HFFc6 (cell line): ENCODE measurements at places on chromosomes 16 and 17. TPM values are rescaled to one million over a fixed set of nuclear protein-coding genes. Genes with fewer than 3 reads are reported as not detected.

Gene KCNJ2
- total RNA-seq = 0.23 and 0.42 TPM in 2 replicates

Gene ZFP90
- 13.5 to 14.6 TPM (median 13.9 TPM) in 3 replicates for total RNA-seq

Gene LRRC46
- 0.41 to 0.53 TPM (median 0.51 TPM) in 3 replicates for total RNA-seq

Gene INCA1
- 0.66 to 1.1 TPM (median 0.68 TPM) in 3 replicates for total RNA-seq

Gene ASIC2
- total RNA-seq = not detected in 3 replicates

Gene HASPIN
- 4.5 to 8.9 TPM (median 8.0 TPM) in 3 replicates for total RNA-seq

Gene CEP95
- total RNA-seq = 11.1 to 12.7 TPM (median 12.3 TPM) in 3 replicates

Gene DNAAF8
- 1.1 to 1.8 TPM (median 1.1 TPM) in 3 replicates for total RNA-seq

Gene ABI3
- total RNA-seq = 0.11 to 0.15 TPM in 2 of 3 replicates, not detected in the other

Gene CHAD
- total RNA-seq = not detected in 3 replicates

Gene CFAP119
- total RNA-seq = 5.5 TPM in 2 replicates

Gene CHD3
- 91.9 to 109 TPM (median 95.5 TPM) in 3 replicates for total RNA-seq

Gene HSD17B1
- total RNA-seq = 1.1 and 1.9 TPM in 2 replicates

Gene TNP2
- not detected in 3 replicates for total RNA-seq

Gene DEXI
- total RNA-seq = 43.7 to 44.2 TPM (median 43.9 TPM) in 3 replicates

Gene ZG16
- not detected in 3 replicates for total RNA-seq

Gene RTN4RL1
- 0.33 to 0.60 TPM (median 0.47 TPM) in 3 replicates for total RNA-seq

Gene PLXDC1
- total RNA-seq = 0.40 to 2.2 TPM (median 0.87 TPM) in 3 replicates

GRCh38 chr16:68387301-68387700, 61.0 kb downstream of the SMPD3 start:
- H3K36me3 ChIP-seq = no peaks in the 10 kb centered on the region
- no peaks in the 10 kb centered on the region; the same call in 1 of the 2 replicates for H3K4me1 ChIP-seq
- H3K27me3 ChIP-seq = peaks cover 14% of the 10 kb centered on the region
- no peak overlapping the region for H3K4me3 ChIP-seq

DNA sequence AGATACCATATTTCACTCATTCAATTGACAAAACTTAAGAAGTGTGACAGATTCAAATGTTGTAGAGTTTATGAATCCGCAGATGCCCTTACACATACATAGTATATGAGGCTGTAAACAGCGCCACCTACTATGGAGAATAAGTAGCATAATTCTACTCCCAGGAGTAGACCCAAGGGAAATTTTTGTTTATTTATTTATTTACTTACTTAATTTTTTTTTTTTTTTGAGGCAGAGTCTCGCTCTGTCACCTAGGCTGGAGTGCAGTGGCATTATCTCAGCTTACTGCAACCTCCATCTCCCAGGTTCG, 35.5 kb downstream of the GAN start:
- no peak for DNase-seq
- peaks cover 7% of the 10 kb centered on the region for H3K4me1 ChIP-seq
- H3K36me3 ChIP-seq = peaks cover 41% of the 10 kb centered on the region

DNA sequence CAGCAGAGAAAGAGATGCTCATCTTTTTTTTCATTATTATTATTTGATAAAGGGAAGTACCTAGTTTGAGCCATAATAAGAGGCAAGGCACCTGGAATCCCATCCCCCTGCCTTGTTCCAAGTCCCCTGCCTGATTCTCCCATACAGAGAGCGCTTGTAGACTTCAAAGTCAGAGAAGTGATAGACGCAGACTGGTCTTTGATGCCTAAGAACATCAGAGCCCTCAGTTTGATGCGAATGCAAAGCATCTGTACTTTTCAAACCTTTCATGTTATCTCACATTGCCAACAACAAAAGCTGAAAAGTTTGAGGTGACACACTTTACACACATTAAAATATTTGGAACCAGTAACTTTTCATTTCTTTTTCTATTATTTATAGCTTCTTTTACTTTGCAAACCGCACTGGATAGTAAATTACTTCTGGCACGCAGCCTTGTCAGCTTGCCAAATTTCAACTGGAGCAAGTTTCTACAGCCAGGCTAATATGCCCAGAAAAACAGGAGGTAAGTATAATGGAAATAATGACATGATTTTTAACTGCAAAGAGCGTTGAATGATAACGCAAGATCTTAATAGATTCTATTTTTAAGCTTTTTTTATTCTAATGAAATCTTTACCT, 5.9 kb upstream of the UTP6 start:
- peaks cover 5% of the 10 kb centered on the region; the same call in 1 of the 2 replicates for H3K4me1 ChIP-seq
- peak; percentile 32 for DNase-seq
- H3K27me3 ChIP-seq = peaks cover 7% of the 10 kb centered on the region
- H3K4me3 ChIP-seq = no peak overlapping the region

DNA sequence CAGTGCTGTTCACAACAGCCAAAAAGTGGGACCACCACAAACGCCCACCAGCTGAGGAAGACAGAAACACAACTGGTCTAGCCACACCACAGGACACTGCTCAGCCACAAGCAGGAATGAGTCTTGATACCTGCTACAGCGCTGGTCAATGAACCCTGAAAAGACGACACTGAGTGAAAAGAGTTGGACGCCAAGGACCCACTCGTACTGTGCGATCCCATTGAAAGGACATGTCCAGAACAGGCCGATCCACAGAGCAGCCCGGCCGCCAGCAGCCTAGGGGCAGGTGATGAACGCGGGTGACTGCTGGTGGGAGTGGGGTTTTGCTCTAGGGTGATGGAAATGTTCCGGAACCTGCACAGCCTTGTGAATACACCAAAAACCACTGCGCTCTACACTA, 10.6 kb upstream of the SLC38A8 start:
- H3K27ac ChIP-seq = no peak overlapping the region
- no peak for DNase-seq
- no peaks in the 10 kb centered on the region for H3K27me3 ChIP-seq
- H3K36me3 ChIP-seq = peaks cover 28% of the 10 kb centered on the region; the same call in 1 of the 2 replicates

- H3K36me3 ChIP-seq = peaks cover 40% of the 10 kb centered on the region
- DNase-seq = no peak
- H3K27me3 ChIP-seq = peaks cover 26% of the 10 kb centered on the region
- no peak overlapping the region for H3K4me3 ChIP-seq
Measured at GRCh38 chr16:8847145-8847544, 21.7 kb downstream of the CARHSP1 start.

DNA sequence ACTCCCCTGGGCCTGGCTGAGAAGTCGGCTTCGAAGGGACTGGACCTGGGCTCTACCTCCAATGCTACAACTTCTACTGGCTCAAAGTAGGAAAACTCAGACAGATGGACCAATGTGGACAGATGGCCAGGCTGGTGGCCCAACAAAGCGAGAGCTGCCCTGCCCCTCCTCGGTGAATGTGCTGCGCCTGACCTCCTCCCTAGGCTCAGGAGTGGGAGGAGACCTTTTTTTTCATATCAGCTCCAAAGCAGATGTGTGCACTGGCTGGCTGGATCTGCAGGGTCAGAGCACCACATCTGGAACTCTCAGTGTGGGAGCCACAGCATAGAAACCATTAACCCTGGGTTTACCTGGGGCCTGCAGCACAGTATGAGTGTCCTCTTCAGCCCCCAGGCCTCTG, 20.8 kb downstream of the ATP6V0D1 start:
- H3K4me3 ChIP-seq = no peak overlapping the region
- no peak for DNase-seq
- H3K27me3 ChIP-seq = no peaks in the 10 kb centered on the region; the same call in 1 of the 2 replicates
- no peaks in the 10 kb centered on the region; the same call in 1 of the 2 replicates for H3K36me3 ChIP-seq
- no peak overlapping the region; the same call in 1 of the 2 replicates for H3K27ac ChIP-seq

DNA sequence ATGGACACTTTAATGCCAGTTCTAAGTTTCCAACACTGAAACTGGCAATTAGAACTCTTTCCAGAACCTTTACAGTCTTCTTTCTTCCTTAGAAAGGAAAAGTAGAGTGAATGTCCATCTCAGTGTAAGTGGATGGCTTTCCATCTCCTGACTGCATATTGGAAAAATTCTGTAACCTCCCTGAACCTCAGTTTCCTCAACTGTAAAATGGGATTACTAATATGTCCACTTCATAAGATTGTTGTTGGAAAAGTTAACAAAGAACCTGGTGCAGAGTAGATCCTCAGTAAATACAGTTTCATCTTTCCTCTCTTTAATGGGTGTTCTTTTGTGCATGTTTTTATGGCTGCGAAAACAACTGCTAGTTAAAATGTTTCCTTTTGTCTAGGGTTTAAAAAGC, 2.6 kb downstream of the TMEM98 start:
- H3K27ac ChIP-seq = no peak overlapping the region
- H3K4me3 ChIP-seq = no peak overlapping the region
- H3K4me1 ChIP-seq = peaks cover 11% of the 10 kb centered on the region; the same call in 1 of the 2 replicates
- no peak for DNase-seq

GRCh38 chr17:41060052-41060604, at the start of gene KRTAP2-3:
Gene KRTAP2-3 (minus strand): TSS chr17:41060114. CDS start chr17:41060050, 64 bp downstream.
- peaks cover 8% of the 10 kb centered on the region for H3K36me3 ChIP-seq
- H3K4me3 ChIP-seq = peak within 1 kb of the TSS; percentile 75
- peaks cover 93% of the 10 kb centered on the region for H3K4me1 ChIP-seq
- peak within 1 kb of the TSS; percentile 93 for H3K27ac ChIP-seq
- peaks cover 4% of the 10 kb centered on the region for H3K27me3 ChIP-seq

GRCh38 chr16:48955837-48956236, 325.8 kb downstream of the CBLN1 start:
- peaks cover 3% of the 10 kb centered on the region; the same call in 1 of the 2 replicates for H3K27me3 ChIP-seq
- no peak overlapping the region for H3K4me3 ChIP-seq
- H3K27ac ChIP-seq = no peak overlapping the region
- DNase-seq = no peak

GRCh38 chr16:62539657-62540056, 503.4 kb upstream of the CDH8 start:
- no peaks in the 10 kb centered on the region for H3K27me3 ChIP-seq
- H3K36me3 ChIP-seq = no peaks in the 10 kb centered on the region
- no peak for DNase-seq

- DNase-seq = no peak
- peaks cover 58% of the 10 kb centered on the region for H3K4me1 ChIP-seq
- peak overlapping the region; percentile 59 for H3K27ac ChIP-seq
- H3K27me3 ChIP-seq = peaks cover 2% of the 10 kb centered on the region; the same call in 1 of the 2 replicates
Measured at GRCh38 chr17:58335779-58336455, 7.3 kb upstream of the TSPOAP1 start.

GRCh38 chr16:81608523-81609209, 164.1 kb downstream of the CMIP start:
- peaks cover 5% of the 10 kb centered on the region; the same call in 1 of the 2 replicates for H3K36me3 ChIP-seq
- peak; percentile 74 for DNase-seq
- H3K27ac ChIP-seq = peak overlapping the region; percentile 80
- H3K27me3 ChIP-seq = peaks cover 4% of the 10 kb centered on the region
- H3K4me3 ChIP-seq = peak overlapping the region; percentile 31
- peaks cover 57% of the 10 kb centered on the region for H3K4me1 ChIP-seq

- H3K4me3 ChIP-seq = no peak overlapping the region
- H3K27ac ChIP-seq = no peak overlapping the region
- peaks cover 19% of the 10 kb centered on the region for H3K27me3 ChIP-seq
- H3K4me1 ChIP-seq = no peaks in the 10 kb centered on the region
Measured at GRCh38 chr17:45849536-45849990, 4.9 kb downstream of the SPPL2C start.

GRCh38 chr17:44217738-44218343, 1.6 kb downstream of the UBTF start:
- H3K4me3 ChIP-seq = peak overlapping the region; percentile 81
- peaks cover 30% of the 10 kb centered on the region for H3K4me1 ChIP-seq
- H3K27me3 ChIP-seq = peaks cover 9% of the 10 kb centered on the region
- peaks cover 32% of the 10 kb centered on the region for H3K36me3 ChIP-seq

DNA sequence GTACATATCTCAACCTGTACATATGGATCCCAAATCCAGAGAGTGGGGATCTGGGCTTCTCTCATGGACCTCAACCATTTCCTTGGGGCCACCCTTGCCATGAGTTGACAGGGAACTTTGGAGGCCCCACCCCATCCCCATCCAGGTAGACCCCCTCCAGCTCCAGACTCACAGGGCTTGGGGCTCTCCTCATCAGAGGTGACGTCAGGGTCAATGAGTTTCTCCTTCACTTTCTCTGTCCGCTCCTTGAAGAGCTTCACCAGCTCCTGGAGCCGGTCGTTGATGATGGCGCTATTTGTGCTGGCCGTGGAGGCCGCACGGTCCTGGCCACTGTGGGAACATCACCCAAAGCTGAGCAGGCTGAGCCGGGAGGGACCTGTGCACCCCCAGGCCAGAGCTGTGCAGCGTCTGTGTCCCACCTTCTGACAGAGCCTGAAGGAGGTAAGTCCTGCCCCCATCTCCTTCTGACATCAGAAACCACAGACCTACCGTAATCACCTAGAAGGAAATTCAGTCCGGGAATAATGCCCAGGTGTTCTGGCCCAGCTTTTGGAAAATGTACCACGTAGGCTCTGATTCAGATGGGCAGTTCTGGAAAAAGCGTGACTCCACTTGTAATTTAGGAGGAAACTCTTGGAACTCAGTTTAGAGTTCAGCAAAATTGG, 50.6 kb downstream of the CNGB1 start:
- no peak for DNase-seq
- H3K36me3 ChIP-seq = no peaks in the 10 kb centered on the region
- no peak overlapping the region for H3K27ac ChIP-seq
- H3K27me3 ChIP-seq = peaks cover 29% of the 10 kb centered on the region
- no peaks in the 10 kb centered on the region for H3K4me1 ChIP-seq

- no peak for DNase-seq
- peaks cover 5% of the 10 kb centered on the region for H3K36me3 ChIP-seq
- H3K4me1 ChIP-seq = peaks cover 13% of the 10 kb centered on the region
- H3K27me3 ChIP-seq = no peaks in the 10 kb centered on the region
Measured at GRCh38 chr17:29577001-29577370, 8.5 kb downstream of the TP53I13 start.

GRCh38 chr17:879546-880442, 97.6 kb downstream of the MRM3 start:
- no peaks in the 10 kb centered on the region; the same call in none of the 2 replicates for H3K27me3 ChIP-seq
- peak overlapping the region; percentile 89 for H3K27ac ChIP-seq
- peak; percentile 47 for DNase-seq
- H3K36me3 ChIP-seq = peaks cover 29% of the 10 kb centered on the region
- peaks cover 57% of the 10 kb centered on the region for H3K4me1 ChIP-seq

GRCh38 chr16:79320956-79321355, 279.6 kb downstream of the MAF start:
- H3K27ac ChIP-seq = no peak overlapping the region
- DNase-seq = no peak
- no peaks in the 10 kb centered on the region for H3K27me3 ChIP-seq
- peaks cover 11% of the 10 kb centered on the region for H3K36me3 ChIP-seq
- H3K4me3 ChIP-seq = no peak overlapping the region

DNA sequence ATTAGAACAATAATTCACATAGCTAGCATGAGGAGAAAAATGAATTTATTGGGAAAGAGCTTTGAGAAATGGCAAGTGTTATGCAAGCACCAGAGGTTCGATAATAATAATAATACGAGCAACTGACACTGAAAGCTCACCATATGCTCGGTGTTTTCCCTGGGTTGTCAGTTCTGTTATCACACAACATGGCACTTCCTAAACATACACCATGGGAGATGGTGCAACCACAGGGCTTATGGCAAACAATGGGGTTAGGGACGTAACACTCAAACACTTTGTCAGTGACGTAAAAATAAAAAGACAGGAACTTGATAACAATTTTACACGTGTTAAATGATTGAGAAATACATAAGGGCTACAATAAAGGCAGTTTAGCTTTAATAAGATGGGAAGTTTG, 23.7 kb downstream of the OR1D5 start:
- no peaks in the 10 kb centered on the region for H3K4me1 ChIP-seq
- peaks cover 6% of the 10 kb centered on the region for H3K27me3 ChIP-seq
- DNase-seq = no peak
- H3K36me3 ChIP-seq = peaks cover 11% of the 10 kb centered on the region; the same call in 1 of the 2 replicates
- no peak overlapping the region for H3K4me3 ChIP-seq

- H3K4me3 ChIP-seq = no peak overlapping the region; the same call in 1 of the 2 replicates
- no peaks in the 10 kb centered on the region for H3K36me3 ChIP-seq
- H3K4me1 ChIP-seq = peaks cover 6% of the 10 kb centered on the region; the same call in 1 of the 2 replicates
- peaks cover 23% of the 10 kb centered on the region for H3K27me3 ChIP-seq
- H3K27ac ChIP-seq = peak overlapping the region; percentile 48; the same call in 1 of the 2 replicates
Measured at GRCh38 chr16:56332464-56333079, 92.8 kb downstream of the AMFR start.

- H3K36me3 ChIP-seq = no peaks in the 10 kb centered on the region
- no peak overlapping the region for H3K4me3 ChIP-seq
- no peak overlapping the region for H3K27ac ChIP-seq
- H3K27me3 ChIP-seq = no peaks in the 10 kb centered on the region; the same call in 1 of the 2 replicates
Measured at GRCh38 chr17:78759203-78759968, 22.7 kb downstream of the CYTH1 start.
